Fibroblast of the aortic adventitia (primary cell): ENCODE measurements at places on chromosomes 2 and 18. TPM values are rescaled to one million over a fixed set of nuclear protein-coding genes. Genes with fewer than 3 reads are reported as not detected.
A peak's percentile ranks its signal among the peaks of the same experiment; 100 is the strongest.

Gene NPHP1
- total RNA-seq: 11.8 and 11.9 TPM in 2 replicates

Gene CACNB4
- total RNA-seq: 4.8 and 7.5 TPM in 2 replicates

DNA sequence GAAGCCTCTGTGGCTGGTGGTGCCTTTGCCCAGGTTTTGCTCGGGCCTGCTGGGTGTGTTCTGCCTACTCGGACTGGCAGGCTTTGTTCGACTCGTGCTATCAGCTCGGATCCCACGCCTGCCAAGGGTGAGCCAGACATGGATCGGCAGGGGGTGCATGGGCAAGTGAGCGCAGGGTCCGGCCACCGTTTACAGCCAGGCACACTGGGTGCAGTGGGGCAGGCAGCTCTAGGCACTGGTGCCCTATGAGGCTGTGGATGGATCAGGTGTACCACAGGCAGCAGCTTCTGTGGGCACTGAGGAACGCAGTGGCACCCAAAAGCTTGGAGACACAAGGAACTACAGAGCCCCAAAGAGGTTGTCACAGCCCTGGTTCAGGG is 25.6 kb downstream of the MARCHF7 start:
- DNase-seq: no peak

- DNase-seq: no peak
Measured at GRCh38 chr18:79685281-79685680, 5.7 kb downstream of the CTDP1 start.

- no peak for DNase-seq
Measured at GRCh38 chr2:218394298-218395089, 5.2 kb upstream of the CTDSP1 start.

Gene STK36
- total RNA-seq: 31.0 and 65.6 TPM in 2 replicates

DNA sequence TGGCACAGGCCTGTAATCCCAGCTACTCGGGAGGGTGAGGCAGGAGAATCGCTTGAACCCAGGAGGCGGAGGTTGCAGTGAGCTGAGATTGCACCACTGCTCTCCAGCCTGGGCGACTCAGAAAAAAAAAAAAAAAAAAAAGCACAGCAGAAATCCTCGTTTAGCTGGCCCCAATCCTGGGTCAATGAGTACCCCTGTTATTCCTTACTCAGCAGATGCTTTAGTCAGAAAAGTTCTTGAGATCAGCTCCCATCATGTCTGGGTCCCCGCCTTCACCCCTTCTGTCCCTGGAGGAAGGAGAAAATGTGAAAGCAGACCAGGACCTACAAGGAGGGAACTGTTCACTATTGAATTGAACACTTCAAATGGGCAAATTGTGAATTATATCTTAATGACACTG is 16.4 kb upstream of the KCNG3 start:
- DNase-seq: no peak

GRCh38 chr18:23578891-23579653 is 7.2 kb downstream of the NPC1 start:
- DNase-seq: peak; percentile 57

Gene TLX2
- not detected in 2 replicates for total RNA-seq

Gene SH3YL1
- total RNA-seq: 51.2 and 123 TPM in 2 replicates

- DNase-seq: peak; percentile 59
Measured at GRCh38 chr2:18369760-18370159, 190.7 kb downstream of the RDH14 start.

DNA sequence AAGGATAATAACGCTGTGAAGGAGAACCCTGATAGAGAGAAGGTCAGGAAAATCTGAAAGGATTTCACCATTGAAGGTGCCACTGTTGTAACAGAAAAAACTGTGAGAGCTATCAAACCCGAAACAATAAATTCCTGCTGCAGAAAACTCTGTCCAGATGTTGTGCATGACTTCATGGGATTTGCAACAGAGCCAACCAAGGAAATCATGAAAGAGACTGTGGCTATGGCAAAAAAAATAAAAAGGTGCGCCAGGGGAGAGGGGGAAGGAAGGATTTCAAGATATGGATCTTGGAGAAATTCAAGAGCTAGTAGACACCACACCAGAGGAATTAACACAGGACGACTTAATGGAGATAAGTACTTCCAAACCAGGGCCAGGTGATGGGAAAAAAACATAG is 88.0 kb downstream of the LDLRAD4 start:
- no peak for DNase-seq

- DNase-seq: no peak
Measured at GRCh38 chr18:74622072-74622471, 24.4 kb downstream of the ZNF407 start.

GRCh38 chr2:43539436-43539835 is 56.4 kb downstream of the THADA start:
- no peak for DNase-seq

GRCh38 chr2:116098049-116098448 is 1655.6 kb downstream of the DPP10 start:
- no peak for DNase-seq

Gene PROM2
- total RNA-seq: 0.18 and 0.33 TPM in 2 replicates

DNA sequence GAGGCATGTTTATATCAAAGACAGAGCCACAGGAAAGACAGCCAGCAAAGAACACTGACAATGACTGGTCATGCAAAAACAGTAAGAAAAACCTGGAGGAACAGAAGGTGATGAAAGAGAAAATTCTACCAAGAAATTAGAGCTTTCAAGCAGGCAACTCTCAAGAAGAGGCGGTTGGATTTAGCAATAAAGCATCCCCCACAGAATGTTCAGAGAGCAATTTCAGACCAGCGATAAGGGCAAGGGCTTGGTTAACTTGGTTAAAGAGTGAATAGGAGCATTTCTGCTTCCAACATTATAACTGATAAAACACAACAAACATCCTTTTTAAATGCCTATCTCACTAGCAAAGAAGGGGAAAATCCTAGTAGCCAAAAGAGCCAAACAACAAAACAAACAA is 68.0 kb upstream of the NCKAP5 start:
- no peak for DNase-seq

- no peak for DNase-seq
Measured at GRCh38 chr2:36582538-36582937, 15.4 kb downstream of the FEZ2 start.

Gene FSHR
- total RNA-seq: not detected in 2 replicates

Gene DES
- 3.3 and 4.7 TPM in 2 replicates for total RNA-seq

DNA sequence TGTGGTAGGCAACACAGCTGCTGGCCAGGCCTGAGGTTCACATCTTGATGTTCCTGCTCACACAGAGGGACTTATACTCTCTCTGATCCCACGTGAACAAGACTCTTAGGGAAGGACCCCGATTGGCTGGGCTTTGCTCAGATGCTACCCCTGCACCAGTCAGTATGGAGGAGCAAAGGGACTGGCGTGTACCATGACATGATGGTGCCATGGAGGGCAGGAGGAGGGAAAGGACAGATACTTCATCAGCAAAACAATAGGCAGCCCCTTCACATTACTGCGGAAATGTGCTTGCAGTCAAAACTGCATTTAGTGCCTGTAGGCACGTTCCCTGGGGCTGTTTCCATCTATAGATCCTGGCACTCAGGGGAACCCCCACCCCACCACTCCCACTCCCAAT is 42.7 kb downstream of the ZFP36L2 start:
- no peak for DNase-seq

- peak; percentile 66 for DNase-seq
Measured at GRCh38 chr18:63578357-63578958, 8.7 kb upstream of the SERPINB13 start.

Gene PAX3
- not detected in 2 replicates for total RNA-seq

GRCh38 chr18:49214706-49215105 is 245.7 kb downstream of the DYM start:
- no peak for DNase-seq

Gene SAG
- total RNA-seq: not detected in 2 replicates

GRCh38 chr2:9214873-9215272 is 8.3 kb downstream of the ASAP2 start:
- DNase-seq: no peak

DNA sequence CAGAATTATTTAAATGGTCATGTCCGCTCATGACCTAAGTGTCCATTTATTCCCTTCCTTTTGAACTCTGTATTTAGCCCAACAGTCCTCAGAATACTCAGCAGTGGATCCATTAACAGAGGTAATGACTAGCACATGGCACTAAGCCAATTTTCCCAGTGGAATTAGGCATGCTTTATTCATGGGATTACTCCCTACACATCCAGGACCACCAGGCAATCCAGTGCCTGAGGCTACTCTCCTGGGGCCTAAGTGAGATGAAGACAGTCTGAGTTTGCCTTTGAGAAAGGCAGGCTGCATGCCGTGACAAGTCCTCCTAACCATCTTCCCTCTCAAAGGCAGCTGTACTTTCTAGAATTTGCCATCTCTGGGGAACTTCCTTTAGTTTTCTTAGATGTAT is 128.6 kb downstream of the SPOPL start:
- DNase-seq: no peak

Gene NAPG
- total RNA-seq: 44.6 and 73.6 TPM in 2 replicates

Gene REG3G
- not detected in 2 replicates for total RNA-seq

DNA sequence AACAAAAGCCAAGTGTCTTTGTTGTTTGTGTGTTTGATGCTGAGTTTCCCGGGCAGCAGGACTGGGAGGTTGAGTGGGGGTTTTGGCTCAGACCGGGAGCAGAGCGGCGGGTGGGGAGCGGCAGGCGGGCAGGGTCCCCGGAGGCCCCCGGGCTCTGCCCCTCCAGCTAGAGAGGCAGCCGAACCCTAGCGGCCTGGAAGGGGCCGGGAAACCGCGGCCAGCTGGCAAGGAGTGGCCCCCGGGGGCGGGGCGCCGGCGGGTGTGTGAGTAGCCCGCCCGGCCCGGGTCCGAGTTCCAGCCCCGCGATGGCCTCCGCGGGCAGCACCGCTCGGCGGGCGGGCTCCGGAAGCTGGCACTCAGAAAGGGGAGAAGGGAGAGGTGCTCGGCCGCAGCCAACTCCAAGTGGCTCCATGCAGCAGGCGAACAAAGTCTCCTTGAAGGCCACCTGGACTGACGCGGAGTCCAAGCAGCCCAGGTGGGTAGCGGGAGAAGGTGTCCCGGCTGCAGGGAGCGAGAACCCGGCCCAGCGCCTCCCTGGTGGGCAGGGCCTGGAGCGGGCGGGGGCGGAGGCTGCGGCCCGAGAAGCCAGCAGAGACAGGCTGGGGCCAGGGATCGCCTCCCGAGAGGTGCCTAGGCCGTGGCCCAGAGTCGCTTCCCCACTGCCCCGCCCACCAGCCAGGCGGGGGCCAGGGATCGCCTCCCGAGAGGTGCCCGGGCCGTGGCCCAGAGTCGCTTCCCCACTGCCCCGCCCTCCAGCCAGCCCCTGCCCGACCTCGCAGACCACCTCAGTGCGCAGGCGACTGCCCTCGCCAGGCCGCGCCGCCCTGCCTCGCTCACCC is at the start of gene ANKRD53:
ANKRD53 (plus strand) TSS at position 290 of the 839 bp plus-strand sequence; CDS start at position 306, 16 bp downstream.
- DNase-seq: no peak

GRCh38 chr2:45653122-45653913 is 1.8 kb downstream of the PRKCE start:
- peak; percentile 42 for DNase-seq

GRCh38 chr2:217325251-217325650 is 465.4 kb upstream of the TNP1 start:
- no peak for DNase-seq

Gene FAM124B
- total RNA-seq: under 0.01 and 1.2 TPM in 2 replicates

GRCh38 chr2:212595036-212595654 is 56.5 kb upstream of the ERBB4 start:
- DNase-seq: peak; percentile 26

Gene MC4R
- total RNA-seq: not detected in 2 replicates

DNA sequence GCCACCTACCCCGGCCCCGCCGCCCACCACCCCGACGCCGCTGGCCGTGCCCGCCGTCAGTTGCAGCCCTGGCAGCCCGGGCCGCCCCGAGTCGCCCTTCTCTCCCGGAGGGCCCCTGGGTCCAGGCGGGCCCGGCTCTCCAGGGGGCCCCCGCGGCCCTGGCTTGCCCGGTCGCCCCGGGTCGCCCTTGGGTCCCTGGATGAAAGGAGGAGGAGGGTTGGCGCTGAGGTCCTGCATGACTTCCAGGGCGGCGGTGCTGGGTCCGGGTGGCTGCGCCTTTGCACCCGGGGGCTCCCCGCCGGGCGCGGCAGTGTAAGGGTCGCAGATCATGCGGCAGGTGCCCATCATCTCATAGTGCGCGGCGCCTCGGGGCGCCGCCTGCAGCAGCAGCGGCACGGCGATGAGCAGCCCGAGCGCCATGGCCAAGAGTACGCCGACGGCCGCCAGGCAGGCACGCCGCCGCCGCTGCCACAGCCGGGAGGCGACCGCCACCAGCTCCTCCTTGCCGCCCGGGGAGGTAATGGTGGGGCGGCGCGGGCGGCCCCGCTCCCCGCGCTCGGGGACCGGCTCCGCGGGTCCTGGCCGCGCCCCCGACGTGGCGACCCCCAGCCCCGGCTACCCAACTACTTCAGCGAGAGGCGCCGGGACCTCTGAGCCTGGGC is 570 bp downstream of the C1QL2 start:
- no peak for DNase-seq

Gene CXCR4
- 0.27 and 1.2 TPM in 2 replicates for total RNA-seq

DNA sequence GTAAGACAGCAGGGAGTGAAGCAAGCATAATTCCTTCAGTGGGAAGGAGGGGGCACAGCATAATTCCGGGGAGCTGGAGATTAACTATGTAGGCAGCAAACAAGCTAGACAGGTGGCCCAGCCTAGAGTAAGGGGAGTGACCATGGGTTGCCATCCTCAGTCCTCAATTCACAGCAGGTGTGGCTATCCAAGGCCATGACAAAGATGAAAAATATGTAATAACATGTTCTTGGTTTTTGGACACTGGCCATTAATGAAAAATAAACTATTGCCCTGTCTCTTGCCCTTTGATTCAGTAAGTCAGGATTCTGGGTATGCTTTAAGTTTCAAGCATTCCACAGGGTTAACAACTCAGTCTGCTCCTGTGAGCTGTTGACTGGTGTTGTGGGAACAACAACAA is 65.0 kb downstream of the CYP1B1 start:
- no peak for DNase-seq

- DNase-seq: no peak
Measured at GRCh38 chr18:49461602-49461977, 1.1 kb upstream of the DYM start.

Gene DSC3
- total RNA-seq: 0.09 and 12.1 TPM in 2 replicates

- DNase-seq: peak; percentile 18
Measured at GRCh38 chr18:9796935-9797549, 88.7 kb upstream of the TXNDC2 start.

GRCh38 chr2:74255660-74256213 is 57.3 kb downstream of the MTHFD2 start:
- DNase-seq: no peak

Gene MC5R
- total RNA-seq: not detected in 2 replicates

Gene HOXD3
- total RNA-seq: 0.09 TPM in 1 of 2 replicates, not detected in the other

Gene PAIP2B
- total RNA-seq: 0.27 and 1.6 TPM in 2 replicates

DNA sequence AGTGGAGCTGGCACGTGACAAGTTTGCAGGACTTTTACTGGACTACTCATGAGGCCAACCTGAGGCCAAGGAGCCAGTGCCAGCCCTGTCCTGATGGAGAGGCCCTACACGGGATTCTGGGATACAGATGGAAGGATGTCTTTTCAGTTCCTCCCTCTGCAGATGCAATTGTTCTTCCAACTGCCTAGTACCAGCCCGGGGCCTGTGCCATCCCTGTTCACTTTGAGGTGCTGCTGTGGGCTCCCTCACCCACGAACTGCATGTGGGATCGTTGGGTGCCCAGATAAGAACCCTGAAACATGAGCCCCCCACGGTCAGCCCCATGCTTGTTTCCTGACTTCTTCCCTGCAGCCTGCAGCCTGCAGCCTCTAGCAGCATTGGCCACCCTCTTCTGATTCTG is 25.3 kb upstream of the LAPTM4A start:
- DNase-seq: no peak
